ENCODE measurements at places on chromosomes 1 and 21. TPM values are rescaled to one million over a fixed set of nuclear protein-coding genes. Genes with fewer than 3 reads are reported as not detected.

The UMODL1 gene
- not detected for total RNA-seq

The TLCD4 gene
- 6.9 TPM for total RNA-seq

The MYCL gene
- total RNA-seq = 0.98 TPM

- no peak for DNase-seq
Observed at GRCh38 chr21:45365608-45366241, 39.2 kb upstream of the COL18A1 start.

DNA sequence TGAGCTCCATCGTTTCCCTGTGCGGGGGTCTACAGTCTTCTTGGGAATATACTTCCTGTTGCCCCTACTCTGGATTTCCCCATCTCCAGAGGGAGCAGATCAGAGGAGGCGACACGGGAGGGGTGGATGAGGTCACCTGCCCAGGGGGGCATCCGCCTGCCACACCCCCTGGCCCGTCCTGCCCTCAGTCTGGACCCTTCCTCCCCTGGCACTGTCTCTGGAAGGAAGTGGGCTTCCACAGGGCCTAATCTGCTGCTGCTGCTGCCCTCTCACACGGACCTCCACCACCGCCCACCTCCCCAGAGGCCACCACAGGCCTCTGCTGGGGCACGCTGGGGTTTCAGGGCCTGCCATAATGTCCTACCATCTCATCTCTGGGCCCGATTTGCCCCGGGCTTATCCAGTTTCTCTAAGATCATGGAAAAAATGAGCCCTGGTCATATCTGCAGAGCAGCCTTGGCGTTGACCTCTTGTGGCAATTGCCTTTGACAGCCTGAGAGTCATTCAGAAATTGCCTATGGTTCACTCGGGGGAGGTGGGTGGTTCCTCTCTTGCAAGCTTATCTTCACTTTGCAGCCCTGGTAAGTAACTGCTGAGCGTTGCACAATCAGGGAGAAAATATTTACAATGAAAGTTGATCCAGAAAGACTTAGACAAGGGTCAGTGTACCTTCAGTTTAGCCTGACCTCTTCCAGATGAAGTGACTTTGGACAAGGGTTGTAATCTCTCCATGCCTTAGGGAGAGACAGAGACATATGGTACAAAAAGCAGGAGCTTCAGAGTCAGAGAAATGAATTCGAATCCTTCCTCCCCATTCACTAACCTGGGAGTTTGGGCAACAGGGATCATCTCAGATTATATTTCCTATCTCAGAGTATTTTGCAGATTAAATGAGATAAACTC is 252.4 kb downstream of the TOMM20 start:
- DNase-seq = no peak

DNA sequence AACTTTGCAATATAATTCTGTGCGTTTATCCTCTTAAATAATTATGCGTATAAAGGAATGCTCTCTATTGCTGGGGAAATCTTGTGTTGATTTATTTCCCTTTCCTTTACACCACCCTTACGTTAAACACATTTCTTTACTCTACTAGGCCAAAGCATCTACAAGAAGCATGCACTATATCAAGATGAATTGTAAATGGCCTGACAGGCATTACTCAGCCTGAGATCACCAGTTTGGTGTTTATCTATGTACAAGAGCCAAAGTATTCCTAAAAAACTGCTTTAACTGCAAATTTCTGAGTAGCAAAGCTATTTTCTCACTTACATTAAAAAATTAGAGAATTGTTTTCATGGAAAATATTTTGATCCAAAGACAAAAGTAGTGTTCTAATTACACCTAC is 114.8 kb downstream of the TYW3 start:
- no peak for DNase-seq

GRCh38 chr1:24980836-24981630 is 51.0 kb upstream of the RUNX3 start:
- no peak for DNase-seq

DNA sequence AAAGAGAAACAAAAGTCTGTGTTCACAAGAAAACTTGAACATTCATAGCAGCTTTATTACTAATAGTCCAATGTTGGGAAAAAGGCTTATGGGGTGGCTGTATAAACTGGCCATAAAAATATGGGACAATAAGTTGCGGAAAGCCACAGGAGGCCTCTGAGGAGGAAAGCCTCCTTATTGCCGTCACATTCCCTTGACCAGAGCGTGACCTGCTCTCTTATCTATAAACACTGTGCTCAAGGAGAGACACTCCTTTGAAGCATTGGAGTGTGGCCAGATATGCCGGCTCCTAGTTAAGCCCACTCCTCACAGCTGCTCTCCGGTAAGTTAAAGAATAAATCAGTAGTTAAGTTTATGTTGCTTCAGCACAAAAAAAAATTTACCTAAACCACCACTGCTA is 19.7 kb downstream of the OR6Y1 start:
- no peak for DNase-seq

- no peak for DNase-seq
Observed at GRCh38 chr1:226625326-226625725, 76.8 kb downstream of the STUM start.

GRCh38 chr1:54110996-54111395 is 41.8 kb downstream of the CDCP2 start:
- DNase-seq = no peak

- no peak for DNase-seq
Observed at GRCh38 chr1:211483896-211484612, 7.9 kb downstream of the RD3 start.

- no peak for DNase-seq
Observed at GRCh38 chr1:181120924-181121323, 32.4 kb downstream of the IER5 start.
